Erythroblast (primary cell): ENCODE measurements at places on chromosomes 3 and 15.

DNA sequence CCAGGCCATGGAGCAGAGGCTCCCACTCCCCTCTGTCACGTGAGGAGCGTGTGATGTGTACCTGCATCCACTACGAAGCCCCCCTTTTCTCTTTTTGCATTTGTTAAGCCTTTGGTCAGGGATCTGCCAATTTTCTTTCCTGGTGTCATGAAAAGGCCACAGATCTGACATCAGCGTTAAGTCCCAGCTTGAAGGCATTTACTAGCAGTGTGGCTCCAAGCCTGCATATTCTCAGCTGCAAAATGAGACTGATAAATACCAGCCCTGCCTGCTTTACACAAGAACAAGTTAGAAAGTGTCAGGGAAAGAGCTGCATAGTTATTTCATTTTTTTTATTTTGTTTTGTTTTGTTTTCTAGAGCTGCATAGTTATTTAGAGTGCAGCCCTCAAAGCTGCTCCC is 2.3 kb upstream of the ANKRD63 start:
- no peak for DNase-seq

DNA sequence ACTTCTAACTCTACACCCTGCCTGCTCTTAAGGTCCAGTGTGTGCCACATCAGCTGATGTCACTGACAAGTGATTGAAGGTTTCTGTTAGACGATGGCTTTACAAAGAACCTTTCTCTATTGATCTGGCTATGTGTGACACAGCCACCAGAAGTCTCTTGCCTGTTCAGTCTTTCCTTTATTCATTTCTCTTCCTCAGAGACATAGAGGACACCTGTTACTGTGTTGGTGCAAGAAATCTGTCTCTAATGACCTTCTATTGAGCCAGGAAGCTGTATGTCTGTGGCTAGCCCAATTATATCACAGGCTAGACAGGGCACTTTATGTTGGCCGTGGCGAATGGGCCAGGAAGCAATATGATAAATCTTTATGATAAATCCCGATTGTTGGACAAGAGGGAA is 173.3 kb upstream of the GAP43 start:
- DNase-seq = no peak

DNA sequence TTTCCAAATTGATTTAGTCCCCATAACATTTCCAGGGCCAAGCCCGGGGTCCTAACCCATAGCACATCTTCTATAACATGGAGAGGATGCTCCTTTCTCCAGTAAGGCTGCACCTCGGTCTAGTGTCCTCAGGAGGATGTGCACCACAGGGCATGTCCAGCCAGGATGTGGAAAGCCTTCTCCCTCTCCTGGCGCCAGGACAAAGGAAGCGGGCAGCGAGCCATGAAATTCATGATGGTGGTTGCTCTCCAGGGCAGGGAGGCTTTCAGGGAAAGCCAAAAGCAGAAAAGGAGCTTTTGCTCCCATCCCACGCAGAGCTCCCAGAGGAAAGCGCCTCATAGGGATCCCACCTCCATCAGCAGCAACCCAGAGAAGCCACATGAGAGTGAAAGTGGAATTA is 220.0 kb downstream of the ADAMTSL3 start:
- DNase-seq = no peak

DNA sequence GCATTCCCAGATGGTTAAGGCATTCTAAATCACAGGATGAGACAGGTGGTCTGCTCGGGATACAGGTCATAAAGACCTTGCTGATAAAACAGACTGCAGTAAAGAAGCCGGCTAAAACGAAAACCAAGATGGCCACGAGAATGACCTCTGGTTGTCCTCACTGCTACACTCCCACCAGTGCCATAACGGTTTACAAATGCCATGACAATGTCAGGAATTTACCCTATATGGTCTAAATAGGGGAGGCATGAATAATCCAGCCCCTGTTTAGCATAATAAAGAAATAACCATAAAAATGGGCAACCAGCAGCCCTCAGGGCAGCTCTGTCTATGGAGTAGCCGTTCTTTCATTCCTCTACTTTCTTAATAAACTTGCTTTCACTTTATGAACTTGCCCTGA is 151.1 kb downstream of the ZNF385D start:
- DNase-seq = no peak

- no peak for DNase-seq
Observed at GRCh38 chr3:104596054-104596453, 770.7 kb upstream of the ALCAM start.

DNA sequence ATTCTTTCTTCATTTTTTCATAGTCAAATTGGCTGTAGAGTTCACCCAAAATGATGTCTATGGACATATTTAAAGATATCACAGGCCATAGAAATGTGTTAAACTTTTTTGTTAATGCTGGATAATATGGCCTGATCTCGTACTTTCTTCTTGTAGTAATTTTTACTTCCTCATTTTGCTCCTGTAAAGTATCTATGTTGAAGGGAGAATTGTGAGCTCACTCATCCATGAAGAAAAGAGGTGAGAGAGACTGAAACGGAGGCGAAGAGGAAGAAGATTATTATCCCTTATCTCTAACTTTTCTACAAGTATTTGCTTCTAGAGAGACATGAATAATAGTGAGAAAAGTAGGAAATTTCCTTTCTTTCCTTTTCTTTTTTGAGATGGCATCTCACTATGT is 613.8 kb upstream of the TBL1XR1 start:
- DNase-seq = no peak

DNA sequence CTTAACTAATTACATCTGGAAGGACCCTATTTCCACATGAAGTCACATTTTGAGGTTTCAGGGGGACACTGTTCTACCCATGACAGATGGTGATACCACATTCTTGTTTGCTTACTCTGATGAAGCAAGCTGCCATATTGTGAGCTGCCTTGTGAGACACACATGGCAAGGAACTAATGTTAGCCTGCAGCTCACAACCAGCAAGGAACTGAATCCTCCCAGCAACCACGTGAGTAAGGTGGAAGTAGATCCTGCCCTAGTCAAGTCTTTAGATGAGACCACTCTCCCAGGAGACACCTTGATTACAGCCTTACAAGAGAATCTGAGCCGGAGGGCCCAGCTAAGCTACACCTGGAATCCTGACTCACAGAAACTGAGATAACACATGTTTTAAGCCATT is 160.1 kb downstream of the PDE8A start:
- no peak for DNase-seq

DNA sequence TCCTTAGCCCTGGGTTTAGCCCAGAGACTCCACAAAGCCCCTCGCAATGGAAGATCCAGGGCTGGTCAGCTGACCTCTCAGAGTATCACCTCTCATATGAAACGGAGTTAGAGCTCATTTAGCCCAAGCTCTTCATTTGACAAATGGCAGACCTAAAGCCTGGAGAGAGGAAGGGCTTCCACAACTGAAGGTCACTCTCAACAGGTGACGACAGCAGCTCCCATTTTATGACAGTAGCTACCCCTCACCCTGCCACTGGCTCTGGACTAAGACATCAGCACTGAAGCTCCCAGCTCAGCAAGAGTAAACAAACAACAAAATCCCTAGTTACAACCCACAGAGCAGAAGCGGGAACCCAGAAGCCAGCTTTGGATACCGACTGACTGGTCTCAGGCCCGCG is 33.7 kb downstream of the TLE3 start:
- no peak for DNase-seq

- DNase-seq = no peak
Observed at GRCh38 chr3:146300768-146301167, 49.9 kb upstream of the PLSCR4 start.

GRCh38 chr3:141950572-141951493 is 74.4 kb downstream of the ATP1B3 start:
- no peak for DNase-seq

DNA sequence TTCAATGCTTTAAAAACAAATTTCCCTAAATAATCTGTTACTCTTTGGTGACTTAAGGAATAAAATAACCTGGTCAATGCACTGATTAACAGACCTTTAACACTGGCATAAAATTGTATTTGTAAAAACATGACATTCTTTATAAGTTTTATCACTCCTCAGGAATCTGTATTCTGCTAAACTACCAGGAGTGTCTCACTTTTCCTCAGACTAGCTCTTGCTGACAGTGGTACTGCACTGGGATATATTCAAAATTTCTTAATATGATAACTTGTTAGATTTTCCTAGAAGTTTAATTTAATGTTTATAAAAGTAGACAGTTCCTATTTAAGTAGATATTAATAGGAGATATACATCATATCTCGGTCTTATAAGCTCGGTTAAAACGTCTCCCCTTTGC is 363.4 kb upstream of the ARHGEF26 start:
- no peak for DNase-seq

GRCh38 chr15:47961401-47962090 is 159.2 kb upstream of the SLC24A5 start:
- no peak for DNase-seq

GRCh38 chr3:55405436-55405835 is 81.7 kb downstream of the WNT5A start:
- DNase-seq = peak; percentile 2

DNA sequence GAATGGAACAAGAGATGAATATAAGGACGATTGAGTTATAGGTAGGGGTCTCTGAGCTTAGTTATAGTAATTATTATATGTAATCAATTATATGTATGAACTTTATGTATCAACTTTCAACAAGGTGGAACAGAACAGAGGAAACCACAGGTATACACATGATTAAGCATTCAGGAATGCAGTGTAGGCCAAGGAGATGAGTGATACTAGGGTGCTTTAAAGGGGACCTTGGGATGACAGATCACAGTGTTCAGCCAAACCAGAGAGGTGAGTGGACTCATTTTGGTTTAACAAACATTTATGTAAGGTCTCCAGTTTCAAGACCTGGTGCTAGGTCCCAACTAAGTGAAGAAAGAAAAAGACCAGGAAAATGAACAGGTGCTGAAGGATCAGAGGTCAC is 895.5 kb downstream of the ROBO2 start:
- DNase-seq = no peak

- DNase-seq = no peak
Observed at GRCh38 chr3:41190509-41191284, 8.6 kb upstream of the CTNNB1 start.

DNA sequence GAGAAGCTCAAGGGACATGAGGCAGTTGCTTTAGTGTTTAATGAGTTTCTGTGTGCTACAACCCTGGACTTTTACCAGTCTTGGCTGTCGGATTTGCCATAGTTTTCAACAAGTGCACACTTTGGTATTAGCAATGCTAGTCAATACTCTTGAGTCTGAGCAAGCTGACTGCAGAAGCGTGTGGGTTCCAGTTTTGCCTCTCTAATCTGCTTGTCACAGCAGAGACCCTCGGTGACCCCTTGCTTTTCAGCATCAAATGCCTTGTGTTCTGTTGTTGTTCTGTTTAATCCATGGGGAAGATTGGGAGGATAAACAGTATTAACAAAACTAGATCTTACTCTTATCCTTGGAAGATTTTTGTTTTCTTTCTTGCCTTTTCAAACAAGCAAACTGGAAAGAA is 194.3 kb upstream of the CHRM5 start:
- no peak for DNase-seq

GRCh38 chr3:32873531-32874130 is 55.8 kb downstream of the TRIM71 start:
- no peak for DNase-seq
